ENCODE measurements at places on chromosomes 7 and 10.

DNA sequence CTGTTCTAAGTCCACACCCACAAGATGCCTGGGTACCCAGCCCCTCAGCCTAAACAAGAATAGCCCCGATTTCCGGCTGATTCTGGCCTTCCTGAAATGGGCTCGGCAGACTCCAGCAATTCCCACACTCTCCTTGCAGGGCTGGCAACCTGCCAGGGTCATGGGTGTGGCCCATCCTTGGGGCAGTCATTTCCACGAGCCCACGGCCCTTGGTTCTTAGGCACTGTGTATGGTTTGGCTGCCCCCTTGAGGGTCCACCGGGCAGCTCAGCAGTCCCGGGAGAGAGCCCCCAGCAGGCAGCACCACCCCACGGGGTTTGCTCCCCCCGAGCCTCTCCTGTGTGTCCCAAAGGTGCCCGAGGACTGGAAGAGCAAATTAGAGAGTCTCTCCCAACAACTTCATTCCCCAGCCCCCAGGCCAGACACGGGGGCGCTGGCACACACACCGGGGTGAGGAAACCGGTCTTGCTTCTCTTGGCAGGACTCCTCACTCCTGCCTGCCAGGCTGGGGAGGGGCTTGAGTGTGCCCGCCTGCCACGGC lies 142.2 kb downstream of the EMX2 start:
- DNase-seq, result no peak

- no peak for DNase-seq
Observed at GRCh38 chr7:70761711-70762328, 370.1 kb upstream of the GALNT17 start.

DNA sequence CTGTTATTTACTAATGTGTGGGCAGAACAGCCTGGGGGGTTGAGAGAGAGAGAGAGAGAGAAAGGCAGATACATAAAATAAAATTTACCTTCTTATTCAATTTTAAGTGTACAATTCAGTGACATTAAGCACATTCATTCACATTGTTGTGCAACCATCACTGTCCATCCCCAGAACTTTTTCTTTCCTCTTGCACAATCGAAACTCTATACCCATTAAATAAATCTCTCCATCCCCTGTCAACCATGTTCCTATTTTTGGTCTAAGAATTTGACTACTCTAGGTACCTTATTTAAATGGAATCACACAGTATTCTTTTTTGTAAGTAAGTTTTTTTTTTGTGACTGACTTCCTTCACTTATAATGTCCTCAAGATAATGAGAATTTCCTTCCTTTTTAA lies 181.6 kb downstream of the SND1 start:
- no peak for DNase-seq

DNA sequence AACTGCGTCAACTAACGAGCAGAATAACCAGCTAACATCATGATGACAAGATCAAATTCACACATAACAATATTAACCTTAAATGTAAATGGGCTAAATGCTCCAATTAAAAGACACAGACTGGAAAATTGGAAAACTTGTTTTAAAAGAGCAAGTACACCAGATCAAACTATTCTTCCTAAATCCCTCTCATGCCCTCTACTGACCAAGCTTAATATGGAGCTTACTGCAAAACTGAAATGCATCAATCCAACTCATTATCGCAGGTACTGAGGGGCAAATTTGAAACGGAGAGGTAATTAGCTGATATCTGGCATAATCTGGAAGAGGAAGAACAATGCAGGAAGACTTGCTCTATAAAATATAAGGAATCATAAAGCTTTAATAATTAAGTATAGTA lies 1223.8 kb downstream of the NXPH1 start:
- no peak for DNase-seq

- no peak for DNase-seq
Observed at GRCh38 chr10:126536656-126537055, 133.8 kb downstream of the C10orf90 start.

GRCh38 chr10:11180228-11180627 lies 162.6 kb downstream of the CELF2 start:
- DNase-seq, result peak; percentile 56

DNA sequence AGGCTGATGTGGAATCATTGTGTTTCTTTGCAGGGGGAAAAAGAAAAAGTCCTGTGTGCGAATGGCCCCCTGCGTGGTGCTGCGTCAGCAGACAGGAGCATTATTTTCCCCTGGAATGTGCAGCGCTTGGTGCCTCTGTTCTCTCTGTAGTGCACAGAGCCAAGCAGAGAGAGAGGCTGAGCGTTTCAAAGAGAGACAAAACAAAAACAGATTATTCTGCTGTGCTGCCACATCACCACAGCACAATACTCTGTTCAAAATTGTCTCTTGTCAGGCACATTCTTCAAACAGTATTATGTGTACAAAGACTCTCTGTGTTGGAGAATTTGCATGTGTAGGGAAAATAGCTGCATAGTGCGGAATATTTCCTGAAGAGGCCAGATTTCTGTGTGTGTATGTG lies 609.0 kb downstream of the SDK1 start:
- no peak for DNase-seq

Measured in stimulated activated CD8-positive, alpha-beta memory T cell treated with anti-CD3 and anti-CD28 coated beads, Interleukin-7, amount 100 ng/mL, for 4 hours (primary cell).